Karpas-422 (cell line): ENCODE measurements at places on chromosomes 7 and 10.

GRCh38 chr10:93095225-93095624 lies 21.5 kb downstream of the CYP26A1 start:
- no peak for DNase-seq

- DNase-seq, result no peak
These were observed 87.4 kb upstream of the ZMIZ1 start for GRCh38 chr10:78981257-78981969.

DNA sequence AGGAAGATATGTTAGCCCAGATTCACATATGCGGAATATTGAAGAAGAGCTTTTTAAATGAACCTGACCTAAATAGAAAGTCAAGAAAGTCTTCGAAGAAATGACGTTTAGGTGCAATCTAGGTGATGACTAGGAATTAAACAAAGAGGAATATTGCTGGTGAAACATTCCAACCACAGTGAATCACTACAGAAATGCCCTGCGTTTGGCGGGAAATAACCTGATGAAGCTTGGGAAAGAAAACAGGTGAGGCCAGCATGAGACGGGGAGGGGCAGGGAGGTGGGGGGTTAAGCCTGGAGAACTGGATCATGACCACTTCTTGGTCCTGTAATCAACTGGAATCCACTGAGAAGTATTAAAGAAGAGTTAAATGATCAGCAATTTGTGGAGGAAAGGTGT lies 299.4 kb upstream of the VSTM2A start:
- DNase-seq, result no peak

DNA sequence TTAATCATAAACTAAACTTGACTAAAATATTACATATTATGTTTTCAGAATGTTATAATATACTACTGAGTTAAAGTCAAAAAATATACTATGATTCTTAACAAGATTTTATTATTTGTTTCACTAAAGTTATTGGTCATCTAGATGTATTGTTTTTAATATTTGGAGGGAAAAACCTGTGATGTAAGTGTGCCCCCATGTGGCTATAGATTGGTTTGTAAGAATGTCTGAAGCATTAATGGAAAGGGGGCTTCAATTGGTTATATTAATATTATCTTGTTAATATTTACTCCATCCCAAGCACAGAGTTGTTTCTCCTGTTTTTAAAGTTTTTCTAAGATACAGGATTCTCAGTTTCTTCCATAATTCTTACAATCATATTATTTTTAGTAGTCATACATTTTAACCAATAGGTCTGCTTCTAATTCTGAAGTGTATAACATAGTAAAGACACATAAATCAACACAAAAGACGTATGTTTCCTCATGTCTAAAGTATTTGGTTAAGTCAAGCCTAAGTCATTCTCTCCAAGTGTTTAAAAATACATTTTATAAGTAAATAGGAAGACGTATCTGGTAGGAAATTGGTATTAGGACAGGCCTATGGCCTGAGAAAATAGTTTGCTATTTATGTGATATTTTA lies 58.0 kb downstream of the GNAT3 start:
- peak; percentile 63 for DNase-seq

DNA sequence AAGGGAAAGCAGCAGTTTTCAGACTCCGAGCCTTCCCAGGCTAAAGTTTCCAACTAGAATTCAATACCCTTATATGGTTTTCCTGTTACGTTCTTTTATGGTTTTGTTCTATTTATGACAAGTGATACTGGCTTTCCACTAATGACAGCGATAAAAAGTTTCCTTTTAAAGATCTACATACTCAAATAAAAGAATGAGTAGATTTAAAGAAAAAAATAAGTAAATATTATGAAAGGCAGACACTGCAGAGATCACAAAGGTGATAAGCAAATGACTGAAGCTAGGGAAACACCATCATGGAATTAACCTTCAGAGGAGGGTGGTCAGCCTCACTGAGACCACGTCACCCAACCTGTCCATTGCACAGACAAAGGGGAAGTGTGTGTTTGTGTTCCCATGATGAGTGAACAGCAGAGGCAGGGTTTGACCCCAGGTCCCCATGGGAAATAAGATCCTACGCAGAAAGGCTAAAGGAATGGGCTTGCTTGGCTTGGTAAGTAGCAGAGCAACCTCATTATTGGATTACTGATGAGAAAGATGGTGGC lies 4.0 kb downstream of the VSIR start:
- no peak for DNase-seq

DNA sequence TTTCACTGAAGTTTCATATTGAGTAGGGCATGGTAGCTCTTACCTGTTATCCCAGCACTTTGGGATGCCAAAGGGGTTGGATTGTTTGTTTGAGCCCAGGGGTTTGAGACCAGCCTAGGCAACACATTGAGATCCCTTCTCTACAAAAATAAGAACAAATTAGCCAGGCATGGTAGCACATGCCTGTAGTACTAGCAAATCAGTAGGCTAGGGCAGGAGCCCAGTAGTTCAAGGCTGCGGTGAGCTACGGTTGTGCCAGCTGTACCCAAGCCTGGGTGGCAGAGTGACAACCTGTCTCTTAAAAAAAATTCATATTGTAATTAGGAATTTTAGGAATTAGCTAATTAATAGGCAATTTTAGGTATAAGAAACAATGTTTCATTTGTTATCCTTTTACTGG lies 18.0 kb downstream of the BBIP1 start:
- no peak for DNase-seq

DNA sequence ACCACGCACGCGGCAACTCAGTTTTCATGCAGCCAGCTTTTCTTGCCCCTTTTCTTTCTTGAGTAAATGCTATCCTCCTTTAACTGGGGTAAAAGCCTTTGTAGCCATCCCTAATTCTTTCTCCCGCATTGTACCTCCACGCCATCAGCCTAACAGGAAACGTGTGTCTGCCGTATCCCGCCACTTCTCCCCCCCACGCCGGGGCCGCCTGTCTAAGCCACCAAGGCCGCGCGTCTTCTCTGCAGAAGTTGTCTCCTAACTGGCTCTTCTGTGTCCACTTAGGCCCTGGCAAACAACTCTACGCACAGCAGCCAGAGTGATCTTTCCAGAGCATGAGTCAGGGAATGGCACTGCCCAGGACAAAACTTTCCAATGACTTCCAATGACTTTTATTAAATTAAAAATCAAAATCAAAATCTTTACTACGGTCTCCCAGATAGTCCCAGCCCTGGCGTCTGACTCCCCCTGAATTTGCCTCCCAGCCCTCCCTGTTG lies 74.6 kb downstream of the XRCC2 start:
- DNase-seq, result no peak

GRCh38 chr10:125929618-125930017 lies 33.3 kb downstream of the FANK1 start:
- DNase-seq, result no peak

GRCh38 chr10:132377326-132377725 lies 19.7 kb upstream of the PWWP2B start:
- DNase-seq, result no peak

DNA sequence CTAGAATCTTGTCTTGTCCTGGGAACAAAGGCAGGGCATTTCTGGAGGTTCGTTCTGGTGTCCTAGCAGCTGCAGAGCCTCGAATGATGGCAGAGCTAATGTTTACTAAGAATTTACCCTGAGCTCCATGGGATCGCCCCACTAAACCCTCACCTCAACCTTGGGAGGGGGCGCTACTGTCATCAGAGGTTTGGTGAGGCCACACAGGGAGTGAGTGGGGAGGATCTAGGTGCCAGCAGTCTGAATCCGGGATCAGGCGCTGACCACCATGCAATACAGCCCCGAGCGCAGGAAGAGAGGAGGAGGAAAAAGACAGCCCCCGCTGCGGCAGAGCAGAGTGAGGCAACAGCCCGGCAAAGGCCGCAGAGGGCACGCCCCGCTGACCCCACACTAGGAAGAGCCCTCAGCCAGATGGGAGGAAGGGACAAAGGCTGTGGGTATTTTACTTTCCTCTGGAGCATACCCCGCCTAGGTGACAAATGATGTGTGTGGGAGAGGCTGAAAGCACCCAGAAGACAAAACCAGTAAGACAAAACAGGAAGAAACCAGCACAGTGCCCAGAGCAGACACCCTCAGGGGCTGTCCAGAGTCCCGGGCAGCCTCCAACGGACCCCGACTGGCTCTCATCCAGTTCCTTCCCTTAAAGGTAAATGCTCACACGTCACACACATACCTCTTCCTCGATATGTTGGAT lies 103.5 kb downstream of the FAM53B start:
- no peak for DNase-seq

GRCh38 chr10:22617516-22617915 lies 96.9 kb downstream of the PIP4K2A start:
- DNase-seq, result peak; percentile 50

GRCh38 chr10:61949687-61950086 lies 48.2 kb downstream of the ARID5B start:
- DNase-seq, result no peak

- no peak for DNase-seq
These were observed 145.2 kb downstream of the DNAJB6 start for GRCh38 chr7:157482025-157482424.

GRCh38 chr10:29028486-29028885 lies 260.4 kb upstream of the LYZL1 start:
- no peak for DNase-seq

DNA sequence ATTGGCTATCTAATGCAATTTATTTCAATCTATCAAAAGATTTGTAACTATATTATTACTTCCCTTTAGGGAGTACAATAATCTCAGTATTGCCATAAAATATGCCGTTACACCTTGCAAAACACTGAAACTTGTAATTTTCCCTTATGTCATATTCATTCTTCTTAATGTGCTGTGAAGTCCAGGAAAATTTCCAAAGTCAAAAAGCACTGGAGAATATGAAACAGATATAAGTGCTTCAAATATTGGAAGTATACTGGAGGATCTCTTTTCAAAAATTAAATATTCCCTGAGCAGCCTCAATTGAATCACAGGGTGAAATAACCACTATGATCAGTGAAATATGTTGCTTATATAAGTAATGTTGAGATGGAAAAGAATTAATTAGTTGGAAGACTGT lies 356.0 kb downstream of the PPP1R3A start:
- no peak for DNase-seq

- no peak for DNase-seq
These were observed 10.9 kb upstream of the NKX6-2 start for GRCh38 chr10:132796846-132797245.

GRCh38 chr10:75030371-75030770 lies 81.1 kb upstream of the SAMD8 start:
- DNase-seq, result no peak

DNA sequence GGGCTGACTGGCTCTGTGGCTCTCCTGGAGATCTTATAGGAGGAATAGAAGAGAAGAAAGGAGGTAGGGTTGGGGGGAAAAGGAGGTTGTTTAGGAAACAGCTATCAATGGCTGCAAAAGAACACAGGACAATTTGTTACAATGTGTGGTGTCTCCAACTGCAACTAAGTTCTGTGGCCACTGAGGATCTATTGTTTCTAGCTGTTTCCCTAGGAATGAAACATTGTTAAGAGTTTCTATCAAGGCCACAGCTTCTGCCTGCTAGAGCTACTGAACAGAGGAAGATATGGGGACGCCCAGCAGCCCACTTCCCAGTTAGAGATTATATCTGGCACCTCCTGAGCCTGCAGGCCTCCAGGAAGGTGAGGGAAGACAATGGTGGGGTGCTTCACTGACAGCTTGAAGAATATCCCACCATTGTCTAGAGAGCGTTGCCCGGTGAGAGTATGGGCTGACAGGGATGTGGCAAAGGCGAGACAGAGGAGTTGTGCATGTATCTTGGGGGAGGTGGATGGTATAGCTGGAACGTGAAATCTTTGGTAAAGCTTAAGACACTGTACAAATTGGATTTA lies 4.0 kb downstream of the SCD start:
- no peak for DNase-seq

GRCh38 chr10:112728118-112728883 lies 221.7 kb upstream of the TCF7L2 start:
- DNase-seq, result no peak

DNA sequence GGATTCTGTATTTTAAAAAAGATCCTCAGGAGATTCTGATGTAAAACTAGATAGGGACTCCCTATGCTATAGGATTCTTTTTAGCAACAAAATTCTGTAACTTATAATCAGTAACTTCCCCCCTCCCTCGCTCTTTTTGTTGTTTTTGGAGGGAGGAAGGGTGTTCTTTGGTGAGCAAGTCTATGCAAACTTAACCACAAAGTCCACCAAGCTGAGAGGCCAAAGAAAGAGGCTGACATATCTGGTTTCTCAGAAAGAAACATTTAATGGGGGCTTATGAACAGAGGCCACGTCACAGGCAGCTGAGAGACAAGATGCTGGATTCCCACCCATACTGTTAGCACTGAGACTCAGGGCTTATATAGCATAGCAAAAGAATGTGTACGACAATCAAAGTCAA lies 14.3 kb upstream of the ABCB5 start:
- DNase-seq, result no peak

GRCh38 chr7:15612205-15612604 lies 50.4 kb upstream of the AGMO start:
- no peak for DNase-seq

DNA sequence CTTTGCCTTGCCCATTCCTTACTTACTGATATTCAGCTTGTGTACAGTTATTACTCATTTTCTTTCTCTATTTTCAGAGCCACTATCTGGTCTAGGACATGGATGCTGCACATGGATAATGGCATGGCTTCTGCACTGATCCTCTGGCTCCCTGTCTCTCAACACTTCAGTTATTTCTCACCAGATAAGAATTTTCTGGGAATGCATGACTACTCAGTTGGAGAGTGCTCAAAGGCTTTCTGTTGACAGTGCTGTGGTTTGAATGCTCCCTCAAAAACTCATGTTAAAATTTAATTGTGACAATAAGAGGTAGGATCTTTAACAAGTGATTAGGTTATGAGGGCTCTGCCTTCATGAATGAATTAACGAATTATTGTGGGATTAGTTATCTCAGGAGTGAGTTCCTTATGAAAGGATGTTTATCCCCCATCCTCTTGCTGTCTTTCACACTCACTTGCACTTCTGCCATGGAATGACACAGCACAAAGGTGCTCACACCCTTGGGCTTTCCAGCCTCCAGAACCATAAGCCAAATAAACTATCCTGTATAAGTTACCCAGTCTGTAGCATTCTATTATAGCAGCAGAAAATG lies 16.1 kb upstream of the PIK3CG start:
- no peak for DNase-seq

GRCh38 chr7:128939861-128940410 lies 2.2 kb downstream of the IRF5 start:
- peak; percentile 51 for DNase-seq

DNA sequence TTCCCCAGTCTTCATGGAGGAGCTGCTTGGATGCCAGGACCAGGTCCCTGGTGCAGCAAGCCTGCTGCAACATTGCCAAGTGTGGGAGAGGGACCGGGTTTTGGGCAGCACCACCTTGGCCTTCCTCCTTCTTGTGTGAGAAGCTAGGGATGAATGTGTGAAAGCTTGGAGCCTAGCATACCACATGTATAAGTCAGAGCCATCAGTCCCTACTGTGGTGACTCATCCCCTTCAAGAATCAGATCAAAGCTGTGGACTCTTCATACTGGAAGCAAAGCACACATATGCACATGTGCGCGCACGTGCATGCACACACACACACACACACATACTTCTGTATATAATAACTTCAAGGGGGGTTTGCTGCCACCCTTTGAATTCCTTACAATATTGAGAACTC lies 527.8 kb downstream of the LRMDA start:
- no peak for DNase-seq

- DNase-seq, result no peak
These were observed 267.2 kb upstream of the SLC26A5 start for GRCh38 chr7:103712991-103713778.

GRCh38 chr7:26617066-26617465 lies 247.3 kb downstream of the SKAP2 start:
- DNase-seq, result no peak

- DNase-seq, result no peak
These were observed 45.2 kb downstream of the LRRC20 start for GRCh38 chr10:70337201-70337651.

GRCh38 chr10:121662945-121663917 lies 65.0 kb upstream of the FGFR2 start:
- DNase-seq, result peak; percentile 73

- DNase-seq, result no peak
These were observed 65.0 kb upstream of the CCNY start for GRCh38 chr10:35271086-35271858.
